ENCODE measurements at places on chromosomes 7 and 10.

DNA sequence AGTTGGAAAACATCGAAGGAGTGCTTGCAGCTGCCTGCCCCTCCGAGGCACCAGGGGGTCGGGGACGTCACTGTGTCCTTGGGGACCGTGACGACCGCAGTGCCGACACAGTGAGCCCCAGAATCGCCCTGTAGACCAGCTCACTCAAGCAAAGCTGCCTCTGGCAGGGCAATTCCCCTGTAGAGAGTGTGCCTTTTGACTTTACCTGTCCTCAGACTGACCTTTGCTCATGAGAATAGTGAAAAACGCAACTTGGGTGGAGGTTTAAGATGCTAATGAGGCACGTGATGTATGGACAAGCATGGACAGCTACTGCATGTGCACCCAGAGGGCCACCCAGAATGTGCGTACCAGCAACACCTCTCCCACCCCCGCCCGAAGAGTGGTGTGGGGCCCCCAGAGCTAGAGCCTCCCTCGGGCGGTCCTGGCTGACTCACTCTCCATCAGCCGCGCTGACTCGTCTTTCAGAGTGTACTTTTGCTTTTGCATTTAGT lies 271.9 kb downstream of the ADARB2 start:
- no peak for DNase-seq

- DNase-seq = no peak
These were observed 62.6 kb downstream of the ADK start for GRCh38 chr10:74213571-74214162.

GRCh38 chr10:1130226-1130625 lies 74.0 kb downstream of the WDR37 start:
- DNase-seq = no peak

GRCh38 chr7:45684910-45685618 lies 110.9 kb downstream of the ADCY1 start:
- no peak for DNase-seq

- no peak for DNase-seq
These were observed 54.2 kb downstream of the FAM53B start for GRCh38 chr10:124689911-124690498.

GRCh38 chr10:43952760-43953159 lies 304.1 kb upstream of the ZNF32 start:
- DNase-seq = no peak

DNA sequence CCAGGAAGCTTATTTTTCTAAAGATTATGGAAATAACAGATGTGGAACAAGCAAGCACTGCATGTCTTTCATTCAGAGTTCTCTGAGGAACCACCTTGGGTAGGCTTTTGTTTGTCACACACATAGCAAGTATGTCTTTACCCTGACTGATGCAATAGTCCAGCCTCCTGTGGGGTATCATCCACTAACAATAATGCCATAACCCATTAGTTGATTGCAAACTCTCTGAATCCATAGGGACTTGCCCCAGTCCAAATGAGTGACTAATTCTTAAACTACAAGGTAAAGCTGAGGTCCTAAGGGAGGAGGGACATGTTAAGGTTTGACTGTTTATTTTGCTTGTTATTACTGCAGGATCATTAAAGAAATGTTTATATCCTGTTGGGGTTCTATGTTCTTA lies 151.4 kb upstream of the PRPS1L1 start:
- DNase-seq = no peak

- DNase-seq = no peak
These were observed 6.9 kb upstream of the CREB3L2 start for GRCh38 chr7:138008588-138009349.

GRCh38 chr7:85734823-85735222 lies 548.0 kb upstream of the SEMA3D start:
- peak; percentile 7 for DNase-seq

DNA sequence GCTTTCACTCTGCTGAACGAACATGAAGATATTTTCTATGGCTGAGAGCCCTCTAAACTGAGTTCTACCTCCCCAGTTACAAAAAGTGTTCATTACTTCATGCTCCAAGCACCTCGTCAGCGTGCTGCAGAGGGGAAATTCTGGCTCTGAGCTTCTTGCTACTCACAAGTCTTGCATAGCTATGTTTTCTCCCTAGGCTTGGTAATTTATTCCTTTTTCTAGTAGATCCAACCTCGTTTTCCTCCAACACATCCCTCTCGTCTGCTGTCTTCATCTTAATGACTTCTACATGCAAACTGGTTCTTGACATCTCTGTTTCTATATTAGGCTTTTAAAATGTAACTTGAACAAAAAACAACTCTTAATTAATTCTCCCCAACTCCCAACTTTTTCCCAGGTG lies 1034.5 kb downstream of the REEP3 start:
- no peak for DNase-seq

- DNase-seq = no peak
These were observed 101.9 kb upstream of the LRRN3 start for GRCh38 chr7:110988890-110989501.

- no peak for DNase-seq
These were observed 144.1 kb downstream of the DLG5 start for GRCh38 chr10:77782328-77783061.

GRCh38 chr7:154874409-154875113 lies 128.4 kb downstream of the PAXIP1 start:
- DNase-seq = no peak

GRCh38 chr10:5940807-5941218 lies 36.5 kb downstream of the IL15RA start:
- DNase-seq = no peak

GRCh38 chr10:96588616-96589419 lies 2.0 kb upstream of the TM9SF3 start:
- DNase-seq = no peak

- DNase-seq = no peak
These were observed 1080.9 kb downstream of the SORCS1 start for GRCh38 chr10:106083572-106083971.

GRCh38 chr7:1825897-1826741 lies 156.0 kb downstream of the ELFN1 start:
- DNase-seq = no peak

DNA sequence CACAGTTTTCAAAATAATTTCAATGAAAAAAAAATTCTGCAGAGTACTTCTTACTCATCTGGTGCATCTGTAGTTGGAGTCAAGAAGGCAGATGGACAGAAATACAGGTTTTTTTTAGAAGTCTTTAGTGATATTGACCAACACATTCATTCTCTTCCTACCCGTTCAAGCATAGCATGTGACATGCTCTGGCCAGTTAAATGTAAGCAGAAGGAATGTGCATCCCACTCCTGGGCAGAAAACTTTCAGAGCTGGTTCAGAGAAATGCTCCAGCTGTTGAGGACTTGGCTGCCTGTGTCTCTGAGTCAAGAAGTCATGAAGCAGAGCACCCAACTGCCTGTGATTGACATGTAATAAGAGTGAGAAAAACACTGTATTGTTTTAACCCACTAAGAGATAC lies 665.3 kb upstream of the IGFBP3 start:
- DNase-seq = no peak

DNA sequence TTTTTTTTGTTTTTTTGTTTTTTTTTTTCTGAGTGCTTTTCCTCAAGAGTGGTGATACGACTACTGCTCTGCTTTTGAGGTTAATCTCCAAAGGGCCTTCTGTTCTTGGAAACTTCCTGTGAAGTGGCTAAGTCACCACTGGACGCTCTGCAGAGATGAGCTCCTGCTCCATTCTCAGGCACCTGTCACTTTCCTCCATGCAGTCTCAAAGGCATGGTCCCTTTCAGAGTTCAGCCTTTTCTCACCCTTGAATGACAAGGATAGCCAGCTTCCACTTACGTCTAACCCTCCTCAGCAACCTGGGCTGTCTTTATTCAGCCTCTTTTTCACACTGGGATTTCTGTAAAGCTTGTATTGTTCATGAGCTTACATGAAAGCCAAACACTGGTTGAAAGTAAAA lies 65.8 kb downstream of the BMPER start:
- DNase-seq = peak; percentile 40

DNA sequence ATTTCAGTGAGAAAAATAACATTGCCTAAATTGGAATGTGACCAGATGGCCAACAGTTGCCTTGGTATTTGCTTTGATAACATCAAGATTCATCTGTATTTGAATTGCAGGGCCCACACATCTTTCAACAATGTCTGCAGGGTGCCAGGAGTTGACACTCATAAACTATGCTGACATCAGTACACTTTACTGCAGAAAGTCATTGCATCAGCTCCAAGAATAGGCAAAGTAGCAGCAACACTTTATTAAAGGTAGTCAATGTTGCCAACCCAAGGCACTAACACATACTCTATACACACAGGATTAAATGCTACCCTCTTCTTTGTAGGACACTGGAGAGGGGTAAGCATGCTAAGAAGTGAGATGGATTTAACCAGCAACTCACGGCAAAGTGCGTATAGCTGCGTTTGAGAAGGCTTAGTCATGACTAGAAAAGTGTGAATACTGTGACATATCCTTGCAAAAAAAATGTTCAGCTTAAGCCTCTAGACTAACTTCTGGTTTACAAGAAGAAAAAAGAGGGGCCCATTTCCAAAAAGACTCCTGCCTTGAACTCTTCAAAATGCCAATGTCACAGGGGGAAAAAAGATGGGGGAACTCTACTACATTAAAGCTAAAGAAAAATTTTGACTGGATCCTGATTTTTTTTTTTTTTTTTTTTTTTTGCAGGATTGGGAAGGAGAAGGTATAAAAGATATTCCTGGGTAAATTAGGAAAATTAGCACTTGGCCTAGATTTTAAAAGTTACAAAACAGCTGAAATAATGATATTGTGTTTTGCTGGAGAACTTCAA lies 2.2 kb downstream of the BBIP1 start:
- DNase-seq = no peak

DNA sequence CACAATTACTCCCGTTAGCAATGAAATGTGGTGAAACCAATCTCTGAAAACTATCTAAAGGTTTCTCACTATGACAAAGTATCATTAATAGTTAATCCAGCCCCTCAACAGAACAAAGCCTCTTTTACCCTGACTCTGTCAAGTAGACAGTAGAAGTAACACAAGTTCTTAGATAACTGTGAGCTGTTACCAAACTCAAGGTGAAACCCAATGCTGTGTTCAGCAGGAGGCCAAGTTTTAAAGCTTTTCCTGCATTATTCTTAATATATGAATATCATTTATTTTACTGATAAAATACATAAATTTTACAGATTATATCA lies 109.1 kb downstream of the SRPK2 start:
- no peak for DNase-seq

DNA sequence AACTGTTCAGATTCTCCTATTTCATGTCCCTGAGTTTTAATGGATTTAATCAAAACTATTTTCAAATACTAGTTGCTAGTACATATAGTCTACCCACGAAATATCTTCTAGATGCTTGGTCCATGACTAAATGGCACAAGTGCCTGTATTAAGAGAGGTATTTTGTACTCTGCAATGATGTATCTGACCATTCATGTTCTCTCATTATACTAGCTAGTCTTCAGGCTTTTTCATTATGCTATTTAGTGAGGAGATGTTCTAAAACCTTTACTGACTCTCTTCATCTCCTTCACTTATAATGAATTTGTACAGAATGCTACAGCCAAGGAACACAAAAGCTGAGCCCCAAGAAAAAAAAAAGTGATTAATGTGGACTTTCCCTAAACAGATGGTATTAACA lies 222.5 kb downstream of the AHR start:
- DNase-seq = no peak

GRCh38 chr10:86295351-86295750 lies 71.2 kb downstream of the GRID1 start:
- DNase-seq = no peak

DNA sequence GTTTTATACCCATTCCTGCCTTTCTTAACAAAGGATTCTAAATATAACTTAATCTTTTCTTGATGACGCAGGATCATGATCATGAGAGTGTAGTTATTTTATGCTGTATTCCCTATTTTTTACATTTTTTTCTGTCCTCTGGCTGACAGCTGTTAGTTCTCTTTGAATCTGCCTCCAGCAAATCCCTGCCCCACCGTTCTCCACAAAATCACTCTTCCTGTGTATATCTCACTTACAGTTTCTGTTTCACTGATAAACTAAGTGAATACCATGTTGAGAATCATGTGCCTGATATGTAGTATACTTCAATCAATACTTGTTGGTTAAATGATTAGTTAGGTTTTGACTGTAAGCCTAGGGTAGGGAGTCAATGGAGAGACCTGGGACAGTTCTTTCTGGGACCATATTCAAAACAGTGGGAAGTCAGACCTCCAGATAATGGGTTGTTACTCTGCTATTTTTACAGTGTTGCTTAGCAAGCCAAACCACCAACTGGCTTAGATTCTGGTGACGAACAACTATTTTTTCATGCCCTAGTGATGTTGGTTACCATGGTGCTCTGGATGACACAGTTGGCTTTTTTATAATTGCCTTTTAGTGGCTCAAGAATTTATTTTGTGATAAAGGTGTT lies 12.8 kb downstream of the CNNM1 start:
- DNase-seq = no peak

GRCh38 chr7:157877298-157878090 lies 540.7 kb downstream of the DNAJB6 start:
- no peak for DNase-seq

DNA sequence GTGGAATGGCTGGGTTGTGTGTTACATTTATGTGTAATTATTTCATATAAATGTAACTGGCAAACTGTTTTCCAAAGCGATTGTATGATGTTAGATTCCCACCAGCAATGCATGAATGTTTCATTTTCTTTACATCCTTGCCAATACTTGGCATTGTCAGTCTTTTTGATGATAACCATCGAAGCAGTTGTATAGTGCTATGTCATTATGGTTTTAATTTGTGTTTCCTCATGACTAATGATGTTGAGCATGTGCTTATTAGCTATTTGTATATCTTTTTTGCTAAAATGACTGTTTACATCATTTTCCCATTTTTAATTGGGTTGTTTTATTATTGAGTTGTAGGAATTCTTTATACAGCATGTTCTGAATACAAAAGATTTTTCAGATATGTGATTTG lies 22.3 kb downstream of the AHCYL2 start:
- no peak for DNase-seq

- DNase-seq = no peak
These were observed 152.2 kb downstream of the SDHAF3 start for GRCh38 chr7:97269741-97270140.

All from NCI-H524 treated with DMSO at 0.1 percent for 48 hours (cell line).